ENCODE measurements at places on chromosomes 13 and 19.

- peak; percentile 72 for DNase-seq
Measured at GRCh38 chr13:99617474-99618255, 116.4 kb downstream of the TM9SF2 start.

GRCh38 chr13:45678282-45678681 is 23.8 kb upstream of the CBY2 start:
- DNase-seq: no peak

- no peak for DNase-seq
Measured at GRCh38 chr13:24619282-24619681, 60.9 kb upstream of the ATP12A start.

GRCh38 chr13:75136151-75136550 is 345.8 kb downstream of the TBC1D4 start:
- DNase-seq: peak; percentile 33
